Urothelium cell line (cell line): ENCODE measurements at places on chromosomes 1 and 21.

GRCh38 chr1:79646880-79647279, 640.4 kb upstream of the ADGRL4 start:
- DNase-seq: no peak

- no peak for DNase-seq
These were observed 20.8 kb downstream of the GNAT2 start for GRCh38 chr1:109598655-109599054.

GRCh38 chr1:177443003-177443402, 272.2 kb downstream of the BRINP2 start:
- no peak for DNase-seq

GRCh38 chr1:47703156-47703825, 265.4 kb downstream of the FOXD2 start:
- DNase-seq: no peak

DNA sequence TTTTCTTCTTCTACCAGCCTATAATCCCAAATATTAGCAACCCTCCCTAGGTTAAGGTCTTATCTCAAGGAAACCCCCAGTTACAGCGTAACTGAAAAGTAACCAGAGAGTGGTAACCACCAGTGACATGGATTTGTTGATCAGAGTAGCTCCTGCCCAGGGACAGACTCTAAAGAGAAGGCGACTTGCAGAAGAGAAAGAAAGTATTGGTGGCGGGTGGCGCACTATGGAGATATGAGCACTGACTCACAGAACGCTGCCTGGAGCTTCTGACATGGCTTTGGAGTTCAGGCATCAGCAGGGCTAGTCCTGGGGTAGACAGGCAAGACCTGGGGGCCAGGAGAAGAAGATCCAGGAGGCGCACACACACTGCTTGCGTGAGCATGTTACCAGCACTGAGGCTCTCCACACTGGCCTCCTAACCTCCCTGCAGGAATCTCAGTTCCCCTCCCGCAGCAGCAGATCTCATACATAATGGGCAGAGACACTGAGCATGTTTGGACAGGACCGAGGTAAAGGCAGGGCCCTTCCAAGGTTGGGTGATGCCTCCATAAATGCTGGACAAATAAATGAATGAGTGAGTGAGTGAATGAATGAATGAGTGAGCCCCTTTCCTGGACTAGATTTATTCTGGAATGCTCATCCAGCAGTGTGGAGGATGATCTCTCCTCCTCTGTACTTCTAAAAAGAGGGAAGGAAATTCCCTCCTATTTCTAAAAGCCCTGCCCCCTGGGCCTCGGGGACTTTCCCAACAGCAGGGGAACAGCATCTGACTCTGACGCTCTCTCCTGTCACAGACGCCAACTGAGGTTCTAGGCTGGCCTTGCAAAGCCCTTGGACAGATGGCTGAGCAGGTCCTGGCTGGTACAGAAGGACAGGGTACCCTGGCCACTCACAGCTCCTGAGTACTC, 175.5 kb downstream of the CLIC6 start:
- no peak for DNase-seq
